ENCODE measurements at places on chromosomes 7 and 10.

GRCh38 chr10:104056619-104057273 is 28.9 kb downstream of the COL17A1 start:
- DNase-seq, result no peak

DNA sequence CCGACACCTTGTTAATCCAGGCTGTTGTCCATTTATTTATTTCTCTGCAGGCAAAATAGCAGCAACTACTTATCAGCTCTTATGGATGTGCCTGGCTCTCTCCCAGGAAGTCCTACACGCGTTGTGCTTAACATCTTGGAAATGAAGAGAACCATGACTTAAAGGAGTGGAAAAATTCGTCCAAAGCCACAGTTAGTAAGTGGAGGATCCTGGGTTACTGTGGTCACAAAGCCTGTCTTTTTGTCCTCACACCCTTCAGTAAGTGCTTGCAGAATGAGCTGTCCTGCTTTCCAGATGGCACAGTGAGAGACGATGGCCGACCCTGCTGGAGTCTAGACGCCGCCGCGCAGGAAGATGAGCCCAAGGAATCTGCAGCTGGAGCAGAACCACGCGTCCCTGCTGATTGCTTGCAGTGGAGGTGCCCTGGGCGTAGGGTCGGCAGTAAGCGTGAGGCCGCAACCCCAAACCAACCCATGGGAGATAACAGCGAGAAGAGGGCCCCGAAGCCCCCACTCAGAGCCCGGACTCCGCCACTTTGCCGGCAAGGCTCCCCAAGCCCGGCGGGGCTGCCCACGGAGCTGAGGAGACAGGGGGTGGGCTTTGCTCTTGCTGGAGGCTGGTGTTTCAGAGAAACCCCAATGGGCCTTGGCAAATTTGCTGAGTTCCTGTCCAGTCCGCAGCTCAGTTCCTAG is 178.6 kb downstream of the CXCL12 start:
- DNase-seq, result no peak

DNA sequence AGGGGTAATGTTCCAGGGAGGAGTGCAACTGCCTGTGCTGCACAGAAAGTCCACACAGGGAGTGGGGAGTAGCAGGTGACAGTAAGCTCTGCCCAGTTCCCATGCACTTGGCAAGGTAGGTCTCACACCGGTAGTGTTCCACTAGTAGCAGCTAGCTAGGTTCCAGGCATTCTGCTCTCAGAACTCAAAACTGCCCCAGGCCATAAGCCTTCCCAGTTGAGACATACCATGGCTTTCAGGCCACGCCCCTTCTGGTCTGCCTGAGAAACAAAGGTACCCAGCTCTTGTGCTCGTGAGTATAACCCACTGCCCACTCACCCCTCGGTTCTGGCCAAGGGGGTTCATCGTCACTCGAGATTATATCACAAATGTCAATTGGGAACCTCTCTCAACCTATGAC is 12.6 kb downstream of the CASP7 start:
- no peak for DNase-seq

DNA sequence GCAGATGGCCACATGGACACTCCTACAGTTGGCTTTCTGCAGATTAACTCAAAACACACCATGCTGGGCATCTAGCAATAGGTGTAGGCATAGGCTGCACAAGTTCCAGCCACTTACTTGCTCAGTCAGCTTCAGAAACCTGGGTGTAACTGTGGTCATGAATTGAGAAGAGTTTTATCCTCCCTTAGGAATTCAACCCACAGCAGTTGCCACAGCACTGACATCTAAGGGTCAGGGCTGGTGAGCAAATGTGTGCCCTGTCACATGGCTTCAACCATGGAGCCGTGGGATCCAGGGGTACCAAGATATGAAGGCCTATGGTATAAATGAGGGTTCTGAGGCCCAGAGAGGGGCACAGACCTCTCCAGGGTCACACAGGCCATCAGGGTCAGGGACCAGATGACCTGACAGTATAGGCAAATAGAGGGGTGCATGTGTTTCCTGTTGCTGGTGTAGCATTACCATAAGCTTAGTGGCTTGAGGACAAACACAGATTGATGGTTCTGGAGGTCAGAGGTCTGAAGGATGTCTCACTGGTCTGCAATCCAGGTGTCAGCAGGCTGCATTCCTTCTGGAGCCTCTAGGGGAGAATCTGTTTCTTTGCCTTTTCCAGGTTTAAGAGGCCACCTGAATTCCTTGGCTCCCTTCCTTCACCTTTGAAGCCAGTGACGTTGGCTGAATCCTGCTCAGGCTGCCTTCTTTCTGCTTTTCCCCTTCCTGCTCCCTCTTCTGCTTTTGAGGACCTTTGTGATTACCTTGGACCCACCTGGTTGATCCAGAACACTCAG is 24.1 kb downstream of the MINDY4 start:
- DNase-seq, result no peak

DNA sequence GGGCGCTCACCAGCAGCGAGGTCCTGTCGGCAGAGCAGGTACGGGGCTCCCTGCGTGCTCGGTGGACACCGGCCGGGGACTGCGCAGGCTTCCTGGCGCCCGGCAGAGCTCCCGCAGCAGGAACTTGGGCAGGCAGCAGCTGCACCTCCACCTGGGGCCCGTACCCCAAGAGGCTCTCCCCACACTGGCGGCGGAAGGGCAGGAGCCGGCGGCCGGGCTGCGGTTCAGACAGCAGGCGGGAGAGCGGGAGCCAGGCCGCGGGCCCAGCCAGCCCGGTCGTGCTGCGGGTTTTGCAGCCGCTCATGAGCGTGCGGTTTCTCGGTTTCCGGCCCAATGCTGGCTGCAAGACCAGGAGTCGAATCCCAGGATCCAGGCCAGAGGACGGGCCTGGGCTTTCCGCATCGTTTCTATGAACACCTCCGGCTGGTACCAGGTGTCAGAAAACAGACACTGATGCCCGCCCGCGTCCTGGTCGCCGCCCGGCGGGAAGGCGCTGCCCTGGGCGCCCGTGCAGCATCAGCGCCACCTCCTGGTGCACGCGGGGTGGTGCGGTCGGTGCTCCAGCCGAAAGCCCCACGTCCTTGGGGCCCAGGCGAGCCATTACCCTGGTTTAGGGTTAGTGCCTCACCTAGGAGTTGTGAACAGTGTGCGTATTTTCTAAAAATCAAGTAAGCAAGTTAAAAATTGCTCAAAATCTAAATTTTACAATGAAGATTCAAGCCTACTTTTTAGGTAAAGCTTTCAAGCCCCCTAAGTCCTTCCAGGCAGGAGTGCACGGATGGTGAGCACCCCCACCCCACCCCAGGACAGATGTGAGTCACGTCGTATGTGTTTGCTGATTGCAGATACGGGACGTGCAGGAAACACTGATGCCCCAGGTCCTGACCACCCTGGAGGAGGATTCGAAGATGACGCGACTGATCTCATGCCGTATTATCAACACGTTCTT is 47.4 kb upstream of the PRKAR1B start:
- DNase-seq, result peak; percentile 74

DNA sequence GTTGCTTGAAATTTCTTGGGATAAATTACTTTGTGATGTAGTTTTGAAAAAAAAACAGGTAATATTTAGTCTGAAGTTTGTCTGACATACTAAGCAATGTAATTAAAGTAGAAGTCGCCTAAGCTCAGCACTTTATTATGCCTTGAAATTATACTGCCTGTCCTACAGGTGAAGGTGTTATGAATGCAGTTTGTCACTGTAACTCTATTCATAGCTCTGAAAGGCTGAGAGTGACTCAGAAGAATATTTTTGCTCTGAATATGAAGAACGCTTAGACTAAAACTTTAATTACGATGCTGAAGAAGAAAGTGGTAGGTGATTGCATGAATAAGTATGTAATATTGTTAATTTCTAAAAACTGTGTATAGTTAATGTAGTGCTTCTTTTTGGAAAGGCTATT is 9.2 kb downstream of the CFTR start:
- no peak for DNase-seq

- DNase-seq, result no peak
These were observed 184.7 kb upstream of the GDF10 start for GRCh38 chr10:47115322-47115721.

GRCh38 chr10:126654579-126654978 is 15.9 kb downstream of the C10orf90 start:
- DNase-seq, result peak; percentile 35

GRCh38 chr10:71223347-71224058 is 11.1 kb downstream of the UNC5B start:
- DNase-seq, result no peak

DNA sequence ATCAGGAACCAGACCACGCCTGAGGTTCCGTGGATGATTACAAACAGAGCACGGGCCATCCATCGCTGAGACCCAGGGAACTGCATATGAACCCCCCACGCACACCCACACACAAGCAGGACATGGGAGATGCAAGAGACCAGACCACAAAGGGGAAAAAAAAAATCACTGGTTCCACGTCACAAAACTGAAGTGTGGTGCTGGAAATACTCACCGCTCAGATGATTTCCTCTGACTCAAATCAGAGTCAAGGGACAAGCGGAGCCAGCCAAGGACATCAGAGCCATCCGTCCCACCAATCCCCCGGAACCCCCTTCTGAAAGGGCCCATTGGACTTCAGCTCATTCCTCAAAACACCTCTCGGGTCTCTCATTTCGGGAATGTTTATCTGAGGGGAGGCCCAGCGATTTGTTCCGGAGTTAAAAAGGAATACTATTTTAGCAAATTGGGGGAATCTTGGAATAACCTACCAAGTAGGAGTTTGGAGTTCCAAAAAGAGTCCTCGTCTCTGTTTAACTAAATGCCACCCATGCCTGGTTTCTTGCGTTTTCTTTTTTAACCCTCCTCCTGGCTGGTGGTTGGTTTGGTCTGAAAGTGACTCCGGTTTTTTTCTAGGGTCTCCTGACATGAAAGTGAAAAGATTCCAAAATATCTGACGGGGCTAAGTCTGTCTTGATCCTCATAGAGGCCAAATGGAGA is 15.0 kb downstream of the SNX8 start:
- peak; percentile 59 for DNase-seq

All from activated CD4-positive, alpha-beta T cell treated with anti-CD3 and anti-CD28 coated beads, Interleukin-2, Interleukin-6, amounts not matched to agents 100 ng/mL and 50 ng/mL, durations not matched to agents 16 hours and 8 hours (primary cell).